ELF-1 (cell line): ENCODE measurements at places on chromosomes 5 and 9.

- DNase-seq: no peak
These were observed 3.2 kb downstream of the SLC36A1 start for GRCh38 chr5:151450605-151451004.

GRCh38 chr9:76456202-76456926 lies 2.6 kb upstream of the GCNT1 start:
- DNase-seq: peak; percentile 65

GRCh38 chr5:34499001-34499734 lies 157.0 kb upstream of the RAI14 start:
- no peak for DNase-seq

- DNase-seq: no peak
These were observed 252.6 kb downstream of the MED10 start for GRCh38 chr5:6125781-6126180.

GRCh38 chr5:89302102-89302891 lies 419.3 kb upstream of the MEF2C start:
- no peak for DNase-seq

DNA sequence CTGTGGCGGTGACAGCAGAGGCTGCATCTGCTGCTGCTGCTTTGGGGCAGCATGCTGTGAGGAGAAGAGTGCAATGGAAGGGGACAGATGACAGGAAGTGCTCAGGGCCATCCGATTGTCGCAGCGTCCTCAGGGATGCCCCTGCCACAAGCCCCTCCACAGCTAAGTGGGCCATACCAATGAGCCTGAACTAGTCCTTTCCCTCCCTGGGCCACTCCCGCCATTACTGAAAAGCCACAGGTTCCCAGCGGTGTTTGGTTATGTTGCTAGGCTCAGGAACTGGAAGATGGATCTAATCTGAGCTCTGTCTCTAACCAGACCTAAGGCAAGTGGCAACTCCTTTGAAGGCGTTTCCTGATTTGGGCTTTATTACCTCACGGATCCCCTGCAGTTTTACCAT lies 109.2 kb downstream of the GAPVD1 start:
- DNase-seq: peak; percentile 43

GRCh38 chr9:79215821-79216220 lies 355.9 kb upstream of the TLE4 start:
- DNase-seq: no peak
